ENCODE measurements at places on chromosomes 12 and 14.

GRCh38 chr12:3791256-3791874 lies 38.5 kb upstream of the CRACR2A start:
- no peak for DNase-seq

GRCh38 chr12:116159593-116160200 lies 117.8 kb downstream of the MED13L start:
- no peak for DNase-seq

- DNase-seq = no peak
Measured at GRCh38 chr12:121866331-121866730, 7.7 kb upstream of the HPD start.

GRCh38 chr12:12534166-12534866 lies 28.3 kb downstream of the DUSP16 start:
- DNase-seq = no peak

DNA sequence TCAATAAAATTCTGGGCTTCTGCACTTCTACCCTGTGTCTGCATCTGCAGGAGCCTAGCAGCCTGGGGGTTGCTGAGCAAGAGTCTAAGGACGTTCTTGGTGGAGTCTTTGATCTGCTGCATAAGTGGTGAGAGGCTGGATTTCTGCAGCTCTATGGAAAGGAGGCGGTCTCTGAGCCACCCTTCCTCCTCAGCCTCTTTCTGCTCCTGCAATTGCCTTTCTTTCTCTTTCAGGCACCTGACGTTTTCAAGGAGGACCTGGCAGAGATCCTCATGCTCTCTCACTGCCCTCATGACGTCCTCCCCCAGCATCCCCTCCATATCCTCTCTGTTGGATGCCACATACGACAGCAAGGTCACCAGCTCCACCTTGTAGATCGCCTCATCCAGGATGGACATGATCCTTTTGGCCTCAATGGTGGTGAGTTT lies 13.6 kb upstream of the TPCN1 start:
- no peak for DNase-seq

DNA sequence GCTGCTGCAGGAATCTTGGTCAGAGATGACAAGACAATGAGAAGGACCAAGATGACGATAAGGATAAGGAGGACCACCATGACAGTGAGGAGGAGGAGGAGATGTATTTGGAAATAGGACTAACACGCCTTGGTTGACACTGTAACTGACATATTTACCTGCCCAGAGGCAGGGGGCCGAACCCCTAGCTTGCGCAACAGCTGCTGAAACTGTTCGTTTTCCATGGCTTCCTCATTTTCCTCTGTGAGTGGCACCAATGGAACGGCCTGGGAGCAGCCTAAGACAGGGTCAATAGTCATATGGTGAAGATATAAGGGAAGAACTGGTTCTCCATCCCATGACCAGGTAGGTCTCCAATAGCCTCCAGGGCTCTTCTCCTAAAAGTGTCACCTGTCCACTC lies 28.8 kb downstream of the TIMELESS start:
- DNase-seq = no peak

GRCh38 chr12:22374508-22374907 lies 40.0 kb upstream of the ST8SIA1 start:
- no peak for DNase-seq

DNA sequence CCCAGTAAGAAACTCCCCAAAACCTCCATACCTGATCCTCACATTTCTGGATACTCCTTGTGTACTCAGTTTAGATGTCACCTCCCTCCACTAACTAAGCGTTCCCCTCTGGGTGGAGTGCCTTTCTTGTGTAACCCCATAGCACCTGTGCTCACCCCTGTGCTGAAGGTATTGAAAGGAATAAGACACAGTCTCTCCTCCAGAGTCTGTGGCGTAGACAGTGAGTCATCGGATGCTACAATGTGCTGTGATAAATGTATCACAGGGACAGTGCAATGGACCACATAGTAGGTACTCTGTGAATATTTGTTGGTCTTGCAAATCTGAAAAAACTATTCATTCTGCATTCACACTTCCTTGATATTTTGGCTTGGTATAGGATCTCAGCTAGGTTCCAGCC lies 30.8 kb downstream of the TSPAN9 start:
- no peak for DNase-seq

DNA sequence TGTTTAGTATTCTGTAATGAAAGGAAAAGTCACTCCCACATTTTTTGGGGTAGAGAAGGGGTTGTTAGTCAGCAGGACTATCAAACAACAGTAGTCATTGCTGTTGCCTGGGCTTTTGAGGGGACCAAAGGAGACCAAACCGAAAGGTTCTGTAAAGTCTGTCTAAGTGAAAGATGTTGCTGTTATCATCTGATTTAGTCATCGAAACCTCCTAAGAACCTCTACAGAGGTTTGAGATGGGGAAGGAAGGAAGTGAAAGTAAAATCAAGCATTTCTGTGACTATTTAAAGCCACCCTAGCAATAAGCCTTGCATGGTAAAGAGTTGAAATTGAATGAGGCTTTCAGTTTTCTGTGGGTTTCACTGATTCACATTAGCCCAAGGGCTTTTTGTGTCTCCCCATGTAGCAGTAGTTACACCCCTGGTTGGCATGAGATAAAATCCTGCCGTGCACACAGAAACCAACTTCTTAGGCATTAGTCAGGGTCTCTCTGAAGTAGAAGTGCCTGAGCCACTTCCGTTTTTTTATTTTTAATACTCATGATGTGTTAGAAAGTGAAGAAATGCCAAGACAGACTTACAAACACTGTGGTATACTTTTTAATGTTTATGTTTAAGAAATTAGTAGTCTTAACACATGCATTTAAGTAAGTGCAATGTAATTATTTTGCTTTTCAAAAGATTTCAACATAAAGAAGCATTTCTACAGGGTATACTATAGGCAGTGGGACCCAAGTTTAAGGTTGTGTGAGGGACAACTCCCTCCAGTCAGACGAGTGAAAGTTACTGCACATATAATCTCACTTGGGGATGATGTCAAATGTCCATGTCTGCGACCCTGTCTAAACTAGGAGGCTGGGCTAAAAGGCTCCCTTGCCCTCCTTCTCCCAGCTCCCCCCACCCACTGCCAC lies 50.4 kb downstream of the DYRK2 start:
- DNase-seq = peak; percentile 50

- DNase-seq = no peak
Measured at GRCh38 chr12:117844114-117844830, 124.5 kb downstream of the KSR2 start.

DNA sequence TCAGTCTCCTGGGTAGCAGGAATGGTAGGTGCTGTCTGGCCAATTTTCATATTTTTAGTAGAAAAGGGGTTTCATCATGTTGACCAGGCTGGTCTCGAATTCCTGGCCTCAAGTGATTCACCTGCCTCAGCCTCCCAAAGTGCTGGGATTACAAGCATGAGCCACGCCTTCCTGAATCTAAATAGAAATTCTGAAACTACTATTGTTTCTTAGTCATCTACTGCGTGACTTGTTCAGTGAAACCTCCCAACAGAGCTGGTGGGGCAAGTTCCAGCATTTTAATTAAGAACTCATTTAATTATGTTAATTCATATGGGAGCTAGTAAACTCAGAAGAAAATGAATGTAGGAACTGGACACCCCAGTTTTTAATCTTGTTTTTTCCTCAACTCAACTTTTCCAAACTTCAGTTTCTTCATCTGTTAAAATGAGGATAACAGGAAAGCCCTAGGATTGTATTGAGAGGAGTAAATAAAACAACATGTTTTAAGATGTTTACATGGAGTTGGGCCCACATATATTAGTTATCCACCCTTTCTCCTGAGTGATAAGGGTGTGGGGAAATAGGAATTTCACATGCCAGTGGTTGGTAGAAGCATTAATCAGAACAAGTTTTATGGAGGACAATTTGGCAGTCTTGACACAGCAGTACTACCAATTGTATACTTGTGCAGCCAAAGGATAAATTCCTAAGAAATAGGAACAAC lies 335.8 kb upstream of the E2F7 start:
- no peak for DNase-seq

DNA sequence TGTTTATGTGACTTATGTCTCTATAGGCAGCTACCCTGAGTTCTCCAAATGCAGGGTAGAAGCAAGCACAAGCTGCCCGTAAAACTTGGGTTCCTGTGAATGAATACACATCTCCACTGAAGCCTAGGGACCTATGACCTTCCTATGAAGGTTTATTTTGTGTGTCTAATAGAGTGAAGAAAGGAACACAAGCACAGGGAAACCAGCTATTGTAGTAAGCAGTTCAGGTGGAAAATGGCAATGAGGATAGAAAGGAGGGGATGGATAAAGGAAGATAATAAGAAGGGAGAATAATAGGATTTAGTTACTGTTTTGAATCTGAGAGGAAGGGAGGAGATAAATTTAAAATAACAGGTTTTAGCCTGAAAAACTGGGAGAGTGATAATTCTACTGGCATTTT lies 2.4 kb downstream of the PFKM start:
- no peak for DNase-seq

DNA sequence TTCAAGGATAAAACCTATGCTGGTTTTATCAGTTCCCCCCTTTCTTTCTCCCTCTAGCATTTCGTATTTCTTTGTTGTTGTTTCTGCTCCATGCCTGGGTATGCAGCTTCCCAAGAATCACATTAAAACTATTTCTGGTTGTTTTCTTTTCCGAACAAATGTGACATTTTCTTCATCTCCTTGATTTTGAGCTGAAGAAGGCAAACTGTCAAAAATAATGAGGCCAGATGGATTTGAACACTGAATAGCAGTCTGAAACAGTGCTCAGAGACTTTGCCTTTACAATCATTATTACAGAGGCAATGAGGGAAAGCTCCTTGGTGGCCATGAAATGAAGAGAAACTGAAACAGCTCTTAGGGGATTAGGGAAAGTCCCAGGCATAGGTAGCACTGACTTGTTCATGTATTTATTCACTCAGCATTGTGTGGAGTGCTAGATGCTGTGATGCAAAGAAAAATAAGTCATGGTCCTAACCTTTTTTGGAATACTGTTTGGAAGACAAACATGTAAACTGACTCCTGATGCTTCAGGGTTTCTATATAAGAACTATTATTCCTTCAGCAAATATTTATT lies 319.5 kb downstream of the FUT8 start:
- DNase-seq = peak; percentile 19

- DNase-seq = no peak
Measured at GRCh38 chr12:67426067-67426466, 156.9 kb downstream of the CAND1 start.

GRCh38 chr12:106120519-106121105 lies 18.1 kb downstream of the NUAK1 start:
- no peak for DNase-seq

GRCh38 chr12:26095186-26095585 lies 29.7 kb downstream of the BHLHE41 start:
- DNase-seq = no peak

- DNase-seq = peak; percentile 78
Measured at GRCh38 chr14:99628887-99629618, 15.9 kb upstream of the HHIPL1 start.
